ENCODE measurements at places on chromosomes 1 and 21.

- no peak for DNase-seq
Observed at GRCh38 chr1:67892476-67893125, 59.3 kb upstream of the GNG12 start.

DNA sequence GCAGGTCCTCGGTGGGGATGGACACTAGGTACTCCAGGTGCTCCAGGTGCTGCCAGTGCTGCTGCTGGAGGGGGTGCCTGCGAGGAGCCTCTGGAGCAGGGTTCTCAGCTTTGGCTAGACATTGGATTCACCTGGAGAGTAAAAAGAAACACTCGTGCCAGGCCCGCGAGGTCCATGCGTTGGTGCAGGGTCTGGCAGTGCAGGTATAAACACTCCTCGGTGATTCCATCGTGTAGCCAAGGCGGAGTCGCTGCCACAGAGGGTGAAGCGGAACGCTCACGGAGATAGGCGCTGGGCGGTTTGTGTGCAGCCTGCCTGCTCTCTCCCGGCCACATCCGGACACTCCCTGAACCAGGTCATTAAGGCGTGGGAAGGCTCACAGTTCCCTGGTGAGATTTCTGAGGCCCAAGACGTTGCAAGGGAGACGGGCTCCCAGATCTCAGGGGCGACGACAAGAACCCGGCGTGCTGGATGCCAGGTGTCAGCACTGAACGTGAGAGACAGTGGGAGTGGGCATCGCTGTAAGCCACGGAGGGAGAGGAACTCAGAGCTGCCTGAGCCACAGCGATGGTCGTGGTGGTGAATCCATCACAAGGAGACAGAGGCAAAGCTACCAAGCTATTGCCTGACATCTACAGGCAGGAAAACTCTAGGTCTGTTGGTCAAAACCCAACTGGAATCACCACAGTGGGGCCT lies 17.2 kb upstream of the SUMO3 start:
- DNase-seq, result no peak

- no peak for DNase-seq
Observed at GRCh38 chr1:106178791-106179190, 877.7 kb upstream of the PRMT6 start.

- no peak for DNase-seq
Observed at GRCh38 chr1:201715801-201716741, 112.9 kb upstream of the IPO9 start.

DNA sequence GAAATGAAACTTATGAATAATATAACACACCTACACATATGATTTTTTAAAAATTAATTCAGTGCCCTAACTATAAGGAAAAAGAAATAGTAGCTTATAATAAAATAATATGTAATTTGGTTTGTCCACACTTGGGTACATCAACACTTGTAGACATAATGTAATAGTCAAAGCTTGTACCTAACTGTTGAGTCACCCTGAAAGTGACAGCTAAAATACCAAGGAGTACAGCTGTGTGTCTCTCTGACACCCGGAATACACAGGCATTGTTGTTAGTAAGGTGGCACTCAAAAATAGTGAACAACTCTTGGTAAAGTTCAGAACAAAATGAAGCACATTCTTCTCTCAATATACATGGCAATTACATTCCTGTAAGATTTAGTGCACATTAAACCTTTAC lies 243.4 kb downstream of the TRABD2B start:
- DNase-seq, result no peak

- no peak for DNase-seq
Observed at GRCh38 chr1:181391301-181391900, 91.9 kb upstream of the CACNA1E start.

DNA sequence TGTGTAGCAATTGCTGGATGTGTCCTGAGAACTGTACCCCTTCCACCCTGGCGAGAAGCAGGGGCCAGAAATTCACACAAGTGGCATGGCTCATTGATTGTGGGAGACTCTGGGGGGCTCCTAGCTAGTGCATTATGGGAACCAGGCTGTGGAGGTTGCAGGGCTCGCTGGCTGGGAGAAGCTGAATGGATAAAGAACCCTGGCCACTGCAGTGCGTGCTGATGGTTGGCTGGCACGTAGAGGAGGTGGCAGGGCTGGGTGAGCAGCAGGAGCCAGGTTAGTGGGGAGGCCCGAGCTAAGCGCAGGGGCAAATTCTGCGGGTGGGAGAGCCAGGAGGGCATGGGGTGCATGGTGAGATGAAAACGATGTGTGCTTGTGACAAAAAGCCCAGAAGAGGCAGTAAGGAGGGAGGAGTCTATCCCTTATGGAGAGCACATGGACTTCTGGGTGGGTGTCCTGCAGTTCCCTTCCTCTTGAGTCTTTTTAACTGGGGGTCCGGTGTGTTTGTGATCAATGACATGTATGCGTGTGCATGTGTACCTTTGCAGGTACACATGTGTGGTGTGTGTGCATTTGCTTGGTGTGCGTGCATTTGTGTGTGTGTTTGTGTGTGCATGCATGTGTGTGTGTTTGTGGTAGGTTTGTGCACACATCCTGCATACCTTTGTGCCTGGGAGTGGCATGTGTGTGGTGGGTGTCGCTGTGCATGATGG lies 3.6 kb downstream of the GUK1 start:
- no peak for DNase-seq

DNA sequence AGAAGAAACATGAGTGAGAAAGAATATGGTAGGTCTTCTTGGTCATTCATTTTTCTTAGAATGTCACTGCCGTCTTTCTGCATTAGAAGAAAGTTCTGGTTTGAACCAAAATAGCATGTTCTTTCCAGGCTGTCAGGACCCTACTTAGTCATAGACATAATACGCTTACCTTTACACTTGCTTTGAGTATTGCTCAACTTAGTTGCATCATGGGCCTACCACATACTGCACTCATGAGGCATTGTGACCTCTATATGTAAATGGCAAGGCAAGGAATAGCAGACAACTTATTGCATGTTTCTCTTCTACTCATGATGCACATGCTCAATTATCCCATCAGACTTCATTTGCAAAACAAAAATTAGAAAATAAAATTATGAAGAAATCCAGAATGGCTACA lies 415.0 kb downstream of the HLX start:
- no peak for DNase-seq

DNA sequence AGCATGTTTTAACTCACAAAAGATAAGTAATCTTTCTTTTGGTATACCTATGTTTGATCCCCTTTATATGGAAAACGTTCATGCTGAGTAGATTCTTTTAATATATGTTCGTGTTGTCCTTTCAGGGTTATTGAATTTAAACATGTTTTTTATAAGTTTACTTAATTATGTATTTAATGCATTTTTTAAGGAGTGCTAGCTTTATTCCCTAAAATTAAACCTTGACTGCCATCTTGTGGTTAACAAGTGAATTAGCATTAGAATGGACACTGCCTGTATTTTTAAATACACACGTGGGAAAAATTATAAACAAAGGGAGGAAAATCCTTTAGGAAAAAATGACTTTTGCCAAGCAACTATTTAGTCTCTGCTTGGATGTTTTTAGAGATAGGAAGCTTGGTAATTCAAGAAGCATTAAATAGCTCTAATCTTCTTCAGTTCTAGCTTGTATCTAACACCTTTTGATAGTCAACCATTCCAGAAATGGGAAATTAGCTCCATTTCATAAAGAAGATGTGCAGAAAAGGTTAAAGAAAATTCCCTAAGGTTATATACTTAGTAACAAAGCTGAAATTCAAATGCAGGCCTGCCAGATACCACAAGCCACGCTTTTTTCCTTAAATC lies 43.0 kb downstream of the UBE2U start:
- DNase-seq, result no peak

DNA sequence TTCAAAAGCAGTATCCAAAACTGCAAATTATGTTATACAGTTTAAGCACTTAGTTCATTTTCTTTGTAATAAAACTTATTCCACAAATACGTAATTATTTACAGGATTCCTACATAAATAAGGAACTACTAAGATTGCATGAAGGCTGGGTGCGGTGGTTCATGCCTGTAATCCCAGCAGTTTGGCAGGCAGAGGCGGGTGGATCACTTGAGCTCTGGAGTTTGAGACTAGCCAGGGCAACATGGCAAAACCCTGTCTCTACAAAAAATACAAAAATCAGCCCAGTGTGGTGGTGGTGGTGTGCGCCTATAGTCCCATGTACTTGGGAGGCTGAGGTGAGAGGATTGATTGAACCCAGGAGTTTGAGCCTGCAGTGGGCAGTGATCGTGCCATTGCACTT lies 69.3 kb downstream of the POU2F1 start:
- no peak for DNase-seq

DNA sequence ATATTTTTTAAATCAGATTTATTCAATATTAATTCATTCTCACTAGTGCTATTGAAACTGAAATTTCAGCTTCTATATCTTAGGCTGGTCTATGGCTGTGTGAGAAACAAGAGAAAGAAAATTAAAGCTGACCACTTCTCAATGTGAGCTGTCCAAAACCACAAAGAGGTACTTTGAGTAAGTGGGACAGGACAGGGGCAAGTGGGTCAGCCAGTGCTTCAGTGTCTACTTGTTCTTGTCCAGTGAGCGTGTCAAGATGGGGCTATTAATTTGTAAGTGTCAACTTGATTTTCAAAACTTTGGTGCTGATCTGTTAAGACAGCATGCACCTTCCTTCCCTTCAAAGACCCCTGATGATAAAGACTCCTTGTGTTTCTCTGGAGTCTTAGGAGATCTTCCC lies 533.9 kb downstream of the PLPP3 start:
- DNase-seq, result no peak

DNA sequence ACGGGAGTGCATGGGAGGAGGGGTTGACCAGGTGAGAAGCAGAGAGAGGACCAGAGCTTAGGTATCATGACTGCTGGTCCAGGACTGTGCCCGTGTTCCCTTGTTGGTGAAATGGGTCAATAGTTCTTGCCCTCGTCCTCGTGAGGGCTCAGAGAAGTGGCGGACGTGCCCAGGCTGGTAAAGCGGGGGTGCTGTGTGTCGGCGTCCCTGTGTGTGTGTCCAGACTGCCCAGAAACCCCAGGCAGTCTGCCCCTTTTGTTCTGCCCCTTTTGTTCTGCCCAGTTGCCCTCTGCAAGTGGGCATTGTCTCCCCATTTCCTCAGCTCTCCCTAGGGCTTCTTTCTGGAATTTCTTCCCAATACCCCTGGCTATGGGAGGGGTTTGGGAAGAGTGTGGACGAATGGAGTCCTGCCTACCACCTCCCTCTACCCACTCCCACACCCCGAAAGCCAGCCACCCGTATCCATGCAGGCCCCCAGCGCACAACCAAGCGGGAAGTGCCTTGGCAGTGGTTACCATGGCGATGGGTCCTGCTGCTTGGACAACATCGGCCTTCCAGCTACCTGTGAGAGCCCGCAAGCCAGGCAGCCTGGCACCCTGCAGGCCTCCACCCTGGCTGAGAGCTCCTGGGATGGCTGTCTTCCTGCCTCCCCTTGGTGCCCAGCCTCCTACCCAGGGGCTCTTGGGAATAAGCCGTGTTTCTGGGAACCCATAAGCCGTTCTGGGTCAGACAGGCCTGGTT lies 34.7 kb downstream of the ACOT11 start:
- DNase-seq, result no peak

Measured in head of caudate nucleus (tissue), 42 donors.